ENCODE measurements at places on chromosomes 13 and 19.

GRCh38 chr19:3159565-3159964, 19.0 kb upstream of the S1PR4 start:
- DNase-seq, result no peak

DNA sequence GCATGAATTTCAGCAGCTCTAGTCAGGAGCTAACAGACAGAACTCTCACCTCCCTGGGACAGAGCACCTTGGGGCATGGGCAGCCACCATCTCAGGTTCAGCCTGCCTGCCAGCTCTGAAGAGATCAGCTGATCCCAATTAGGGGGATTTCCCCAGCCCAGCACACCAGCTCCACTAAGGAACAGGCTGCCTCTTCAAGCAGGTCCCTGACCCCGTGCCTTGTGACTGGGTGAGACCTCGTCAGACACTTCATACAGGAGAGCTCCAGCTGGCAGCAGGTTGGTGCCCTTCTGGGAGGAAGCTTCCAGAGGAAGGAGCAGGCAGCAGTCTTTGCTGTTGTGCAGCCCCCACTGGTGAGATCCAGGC, 84.5 kb upstream of the UFM1 start:
- DNase-seq, result no peak

DNA sequence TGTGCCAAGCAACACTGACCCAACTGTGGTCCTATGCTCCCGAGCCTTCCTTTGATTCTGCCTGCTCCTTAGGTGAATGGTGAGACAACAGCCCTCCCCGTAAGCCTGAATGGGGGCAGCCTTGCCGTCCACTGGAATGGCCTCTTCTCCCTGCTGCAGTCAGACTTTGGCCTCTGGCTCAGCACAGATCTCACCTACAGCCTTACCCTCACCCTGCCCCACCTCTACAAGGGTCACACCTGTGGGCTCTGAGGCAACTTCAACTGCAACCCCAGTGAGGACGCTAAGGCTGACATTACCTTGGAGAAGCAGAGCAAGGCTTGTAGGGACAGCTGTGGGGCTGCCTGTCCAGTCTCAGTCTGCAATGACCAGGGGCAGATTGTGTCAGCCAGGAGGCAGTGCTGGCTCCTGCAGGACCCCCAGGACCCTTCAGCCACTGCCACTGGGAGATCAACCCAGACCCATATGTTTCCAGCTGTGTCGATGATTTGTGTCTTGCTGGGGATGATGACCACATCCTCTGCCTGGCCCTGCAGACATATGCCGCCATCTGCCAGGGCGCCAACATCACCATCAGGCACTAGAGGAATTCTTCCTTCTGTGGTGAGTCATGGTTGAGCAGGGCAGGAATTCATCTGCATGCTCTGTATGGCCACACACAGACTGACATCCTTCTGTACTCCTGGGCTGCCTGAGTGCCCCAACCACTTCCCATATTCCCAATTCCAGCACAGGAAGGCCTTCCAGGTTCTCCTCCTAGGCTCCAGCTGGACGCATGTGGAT, 27.3 kb upstream of the FXYD3 start:
- no peak for DNase-seq

DNA sequence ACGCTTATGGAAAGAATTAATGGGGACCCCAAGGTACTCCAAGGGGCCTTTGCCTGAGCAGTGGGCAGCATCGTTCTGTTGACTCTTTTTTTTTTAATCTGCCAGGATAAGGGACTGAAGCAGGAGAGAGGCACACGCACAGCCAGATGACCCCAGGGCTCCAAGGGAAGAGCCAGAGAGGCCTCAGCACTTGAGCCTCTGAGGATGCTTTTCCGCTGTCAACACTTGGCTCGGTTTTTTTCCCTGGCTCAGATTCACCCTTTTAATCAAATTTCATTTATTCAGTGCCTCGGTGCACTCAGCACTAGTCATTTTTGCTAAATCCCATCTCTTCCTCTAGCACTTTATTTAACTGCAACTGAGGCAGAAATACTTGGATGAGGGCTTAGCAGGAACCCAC, 226.3 kb downstream of the FGF9 start:
- no peak for DNase-seq

GRCh38 chr19:34481861-34482379, 362 bp downstream of the WTIP start:
- DNase-seq, result no peak

- no peak for DNase-seq
Measured at GRCh38 chr13:63408331-63409189, 1992.9 kb upstream of the PCDH20 start.

- DNase-seq, result no peak
Measured at GRCh38 chr19:55491546-55492360, 3.5 kb downstream of the SSC5D start.

DNA sequence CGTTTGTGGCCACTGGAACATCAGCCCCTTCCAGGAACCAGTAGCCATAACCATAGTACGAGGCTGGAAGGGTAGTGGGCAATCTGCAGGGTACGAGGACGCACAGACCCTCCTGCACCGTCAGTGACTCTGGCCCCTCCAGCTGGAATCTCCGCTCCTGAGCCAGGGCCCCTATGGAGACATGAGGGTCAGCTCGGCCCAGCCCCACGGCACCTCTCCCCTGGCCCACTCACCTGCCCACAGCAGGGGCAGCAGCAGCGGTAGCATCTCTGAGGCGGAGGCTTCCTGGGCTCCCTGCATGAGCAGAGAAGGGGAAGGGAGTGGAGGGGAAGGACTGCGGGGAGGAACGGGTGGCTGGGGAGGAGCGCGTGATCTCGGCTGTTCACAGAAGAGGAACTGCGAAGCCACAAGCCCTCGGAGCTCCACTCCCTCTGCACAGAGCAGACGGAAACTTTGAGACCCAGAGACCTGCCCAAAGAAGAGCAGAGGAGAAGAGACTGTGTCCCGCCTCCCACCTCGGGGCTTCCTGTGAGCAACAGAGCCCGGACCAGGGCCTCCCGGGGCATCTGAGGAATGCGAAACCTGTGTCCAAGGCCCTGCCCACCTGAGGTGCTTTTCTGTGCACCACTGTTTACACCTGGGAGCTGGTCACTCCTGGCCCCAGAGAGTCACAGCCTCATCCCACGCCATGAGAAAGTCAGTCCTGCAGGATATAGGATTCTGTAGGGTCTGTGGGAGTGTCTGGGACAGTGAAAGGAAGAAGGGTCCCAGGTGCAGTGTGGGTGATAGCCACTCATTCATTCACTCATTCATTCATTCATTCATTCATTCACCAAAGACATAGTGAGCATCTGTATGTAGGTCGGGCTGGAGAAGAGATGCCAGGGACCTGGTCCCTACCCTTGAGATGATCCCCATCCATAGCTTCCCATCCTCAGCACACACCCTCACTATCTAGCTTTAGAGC, at the start of gene SIGLEC6:
TSS of gene SIGLEC6 (minus strand) at position 322 of the 967 bp plus-strand sequence. CDS start at position 300, 22 bp downstream.
- DNase-seq, result no peak

- no peak for DNase-seq
Measured at GRCh38 chr19:19661141-19661674, 2.3 kb downstream of the ATP13A1 start.

DNA sequence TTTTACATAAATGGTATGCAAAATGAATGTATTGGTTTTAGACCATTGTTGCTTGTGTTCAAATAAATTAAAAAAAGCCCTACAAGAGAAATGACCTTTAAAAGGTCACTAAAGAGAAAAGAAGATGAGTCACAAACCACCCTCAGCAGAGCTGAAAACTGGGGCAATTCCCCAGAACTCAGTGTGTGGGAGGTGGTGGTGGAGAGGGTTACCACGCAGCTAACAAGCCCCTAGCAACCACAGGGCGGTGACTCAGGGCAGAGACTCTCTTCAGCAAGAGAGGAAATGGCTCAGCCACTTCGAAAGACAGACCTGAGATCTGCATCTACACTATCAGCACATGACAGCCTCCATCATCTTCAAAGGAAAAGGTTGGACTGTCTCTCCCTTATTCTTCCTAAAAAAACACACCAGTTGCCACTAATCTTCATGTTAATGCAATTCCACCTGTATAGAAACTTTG, 29.4 kb upstream of the NDFIP2 start:
- DNase-seq, result no peak

- no peak for DNase-seq
Measured at GRCh38 chr19:33689138-33689746, 67.5 kb downstream of the CHST8 start.

DNA sequence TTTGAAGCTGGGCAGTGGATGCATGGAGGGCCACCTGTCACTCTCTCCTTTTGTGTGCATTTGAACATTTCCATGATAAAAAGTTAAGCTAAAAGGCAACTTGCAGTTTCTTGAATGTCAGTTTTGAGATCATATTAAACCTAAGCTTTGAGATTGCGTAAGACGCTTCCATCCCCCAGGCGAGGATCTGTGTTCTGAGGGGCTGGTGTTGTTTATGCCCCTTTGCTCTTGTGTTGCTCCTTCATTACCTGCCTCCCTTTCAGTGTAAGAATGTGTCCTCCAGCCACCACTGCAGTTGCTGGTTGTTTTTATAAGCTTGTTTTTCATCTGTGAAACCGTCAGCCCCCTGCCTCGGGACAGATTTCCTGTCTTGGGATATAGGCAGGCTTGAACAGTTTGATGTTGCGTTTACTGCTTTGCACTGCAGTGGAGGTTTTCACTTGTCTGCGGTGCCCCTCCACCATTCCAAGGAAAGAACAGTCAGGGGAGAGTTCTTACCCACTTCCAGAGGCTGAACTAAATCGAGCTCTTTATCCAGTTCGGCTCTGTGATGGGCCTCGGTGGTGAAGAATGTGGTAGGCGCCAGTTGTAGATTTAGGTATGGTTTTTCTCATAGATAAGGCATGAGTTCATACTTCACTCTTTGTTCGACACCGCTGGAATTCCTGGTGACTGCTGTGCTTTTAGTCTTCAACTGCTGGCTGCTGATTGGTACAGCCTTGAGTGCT, 96.8 kb downstream of the ARHGEF7 start:
- no peak for DNase-seq

DNA sequence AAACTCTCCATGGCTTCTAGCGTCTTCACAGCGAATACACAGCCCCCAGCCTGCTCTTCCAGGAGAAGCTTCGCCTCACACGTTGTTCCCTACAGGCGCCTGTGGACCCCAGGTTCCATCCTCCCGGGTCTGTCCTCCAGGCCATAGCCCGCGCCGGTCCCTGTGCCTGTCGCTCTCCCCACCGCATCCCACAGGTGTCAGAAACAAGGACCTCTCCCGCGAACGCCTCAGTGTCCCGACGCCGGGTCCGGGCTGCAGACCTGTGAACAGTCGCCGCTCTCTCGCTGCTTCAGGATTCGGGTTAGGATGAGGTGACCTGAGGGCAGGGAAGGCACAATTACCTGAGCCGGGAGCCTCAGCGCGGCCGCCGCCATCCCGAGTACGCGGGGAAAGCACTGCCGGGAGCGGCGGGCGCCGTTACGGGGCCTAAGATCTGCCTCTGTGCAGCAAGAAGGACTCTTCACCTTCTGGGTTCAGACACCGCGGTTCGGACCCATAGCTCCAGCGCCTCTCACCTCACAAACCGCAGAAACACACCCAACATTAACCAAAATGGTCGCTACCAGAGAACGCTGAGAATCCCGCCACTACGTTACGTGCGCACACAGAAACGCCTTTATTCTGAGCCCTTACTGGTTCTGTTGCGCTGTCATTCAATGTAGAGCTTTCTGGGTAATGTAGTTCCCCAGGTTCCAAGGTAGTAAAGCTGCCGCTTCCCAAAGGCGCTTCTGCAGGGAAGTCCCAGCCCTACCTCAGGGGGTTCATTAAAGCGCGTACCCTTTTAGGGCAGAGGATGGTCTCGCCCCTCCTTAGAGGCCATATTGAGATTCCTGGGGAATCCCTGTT, at the start of gene ZNF418:
TSS of gene ZNF418 (minus strand) at position 583 of the 846 bp plus-strand sequence. CDS start 1,580 bp downstream, outside the sequence.
- no peak for DNase-seq

DNA sequence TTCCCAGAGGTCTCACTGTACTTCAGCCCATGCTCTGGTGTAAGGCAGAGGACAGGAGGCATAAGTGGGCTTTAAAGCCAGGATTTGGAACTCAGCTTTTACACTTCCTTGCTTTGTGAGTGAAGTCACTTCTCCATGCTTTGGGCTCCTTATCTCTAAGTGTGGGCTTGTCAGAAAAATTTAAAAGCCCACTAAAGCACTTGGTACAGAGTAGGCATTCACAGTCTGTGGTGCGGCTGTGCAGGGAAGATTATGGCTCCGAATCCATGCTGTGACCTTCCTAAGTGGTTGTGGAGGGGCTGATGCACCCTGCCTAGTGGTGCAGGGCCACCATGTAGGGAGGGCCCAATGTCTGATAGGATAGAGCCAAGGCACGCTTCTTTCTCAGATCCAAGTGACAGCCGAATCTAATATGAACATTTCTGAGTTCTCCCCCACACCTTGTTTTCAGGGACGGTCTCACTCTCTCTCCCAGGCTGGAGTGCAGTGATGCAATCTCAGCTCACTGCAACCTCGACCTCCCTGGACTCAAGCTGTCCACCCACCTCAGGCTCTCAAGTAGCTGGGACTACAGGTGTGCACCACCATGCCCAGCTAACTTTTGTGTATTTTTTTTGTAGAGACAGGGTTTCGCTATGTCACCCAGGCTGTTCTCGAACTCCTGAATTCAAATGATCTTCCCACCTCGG, 6.9 kb downstream of the TIMM29 start:
- DNase-seq, result no peak

- no peak for DNase-seq
Measured at GRCh38 chr19:39596911-39597310, 5.4 kb upstream of the LGALS13 start.

DNA sequence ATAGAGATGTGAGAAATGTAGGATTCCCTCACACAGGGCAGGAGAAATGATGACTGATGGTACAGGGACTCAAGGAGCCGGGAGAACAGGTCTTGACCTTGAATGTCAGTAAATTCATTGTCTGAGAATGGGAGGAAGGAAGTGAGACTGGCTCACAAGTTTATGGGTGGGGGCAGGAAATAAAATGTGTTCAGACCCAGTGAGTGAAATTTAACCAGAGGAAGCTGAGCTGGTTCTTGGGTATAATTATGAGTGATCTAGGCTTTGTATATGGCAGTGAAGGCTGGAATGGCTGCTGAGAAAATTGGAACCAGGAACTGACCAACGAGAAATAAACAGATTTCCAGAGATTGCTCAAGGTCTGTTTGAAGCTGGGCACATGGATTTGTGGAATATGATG, 6.3 kb upstream of the IGSF23 start:
- DNase-seq, result no peak

DNA sequence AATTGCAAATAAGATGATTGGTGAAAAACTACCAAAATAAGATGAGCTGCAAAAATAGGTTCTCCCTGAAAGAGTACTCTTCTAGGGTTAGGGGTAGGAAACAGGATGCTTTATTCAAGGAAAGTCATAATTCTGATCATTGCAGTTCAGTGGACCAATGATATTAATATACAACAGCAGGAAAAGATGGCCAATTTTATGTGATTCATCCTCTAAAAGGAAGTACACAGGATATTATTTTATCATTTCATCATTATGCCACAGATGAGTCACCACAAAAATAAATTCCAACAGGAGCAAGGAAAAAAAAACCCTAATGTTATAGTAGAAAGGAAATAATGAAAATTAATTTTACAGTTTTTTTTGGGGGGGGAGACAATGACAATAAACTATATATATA, 205.0 kb downstream of the NALCN start:
- no peak for DNase-seq

- DNase-seq, result no peak
Measured at GRCh38 chr13:40624383-40624782, 42.1 kb downstream of the FOXO1 start.

GRCh38 chr19:53809518-53810186, 14.5 kb downstream of the NLRP12 start:
- no peak for DNase-seq

- DNase-seq, result no peak
Measured at GRCh38 chr13:69458013-69458412, 649.6 kb upstream of the ATXN8OS start.

- no peak for DNase-seq
Measured at GRCh38 chr13:57604442-57604841, 27.1 kb upstream of the PCDH17 start.
